Non-pigmented ciliary epithelial cell (primary cell): ENCODE measurements at places on chromosomes 4 and X.

GRCh38 chr4:44985152-44985551, 258.8 kb upstream of the GNPDA2 start:
- DNase-seq, result no peak

- no peak for DNase-seq
These were observed 53.9 kb upstream of the KIAA1210 start for GRCh38 chrX:119181491-119181890.

GRCh38 chr4:142954415-142954814, 108.3 kb upstream of the INPP4B start:
- no peak for DNase-seq

DNA sequence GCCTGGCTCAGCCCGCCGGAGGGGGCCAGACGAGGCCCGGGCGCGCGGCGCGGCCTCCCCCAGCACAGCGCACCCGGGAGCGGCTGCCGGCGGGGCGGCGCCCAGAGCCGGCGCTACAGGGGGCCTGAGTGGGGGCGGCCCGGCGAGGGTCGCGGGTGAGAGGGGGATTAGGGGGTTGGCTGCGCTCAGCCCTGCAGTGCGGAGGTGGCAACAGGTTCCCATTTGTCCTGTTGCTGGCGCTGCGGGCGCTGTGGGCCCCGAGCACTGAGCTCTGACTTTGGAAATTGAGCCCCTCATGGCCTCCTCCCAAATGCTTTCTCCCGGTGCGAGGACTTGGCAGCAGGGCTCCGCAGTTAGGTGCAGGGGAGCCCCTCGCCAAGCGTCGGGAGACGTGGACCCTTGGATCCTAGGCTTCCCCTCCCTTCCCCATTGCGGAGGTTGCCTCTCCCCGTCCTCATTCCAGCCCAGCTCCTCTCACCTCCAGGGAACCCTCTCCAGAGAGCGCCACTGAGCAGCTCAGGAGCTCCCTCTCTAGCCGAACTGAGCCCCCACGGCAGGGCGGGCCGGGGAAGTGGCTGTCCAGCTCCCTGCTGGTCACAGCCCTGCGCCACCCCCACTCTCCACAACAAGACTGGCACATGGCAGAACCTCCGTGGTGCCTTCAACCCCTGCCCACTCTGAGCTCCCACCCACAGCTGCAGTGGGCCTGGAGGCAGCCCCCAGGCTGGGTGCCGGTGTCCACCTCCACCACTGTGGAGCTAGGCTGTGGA, 2.5 kb upstream of the DUSP9 start:
- DNase-seq, result no peak

DNA sequence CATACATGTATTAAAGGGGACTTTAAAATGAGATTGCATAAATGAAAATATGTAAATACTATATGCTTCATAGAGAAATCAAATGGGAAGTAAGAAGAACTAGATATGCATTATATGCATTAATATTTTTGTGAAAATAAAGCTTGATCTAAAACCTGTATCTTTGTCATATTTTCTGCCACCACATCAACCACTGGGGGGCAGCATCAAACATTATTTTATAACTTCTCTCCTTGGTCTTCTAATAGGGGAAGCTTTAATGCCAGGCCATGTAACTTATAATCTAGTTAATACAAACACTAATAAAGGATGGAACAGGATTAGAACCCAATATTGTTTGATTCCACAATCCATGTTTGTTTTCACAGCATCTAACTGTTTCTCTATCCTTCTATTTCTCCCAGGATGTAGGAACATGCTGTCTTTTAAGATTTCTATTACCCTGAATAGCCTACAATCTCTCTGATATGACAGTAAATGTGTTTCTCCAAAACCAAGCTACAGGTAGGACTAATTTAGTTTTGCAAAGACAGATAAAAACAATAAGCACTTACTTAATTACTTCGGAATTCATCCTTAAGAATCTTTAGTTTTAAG, 10.0 kb downstream of the QRFPR start:
- DNase-seq, result no peak

DNA sequence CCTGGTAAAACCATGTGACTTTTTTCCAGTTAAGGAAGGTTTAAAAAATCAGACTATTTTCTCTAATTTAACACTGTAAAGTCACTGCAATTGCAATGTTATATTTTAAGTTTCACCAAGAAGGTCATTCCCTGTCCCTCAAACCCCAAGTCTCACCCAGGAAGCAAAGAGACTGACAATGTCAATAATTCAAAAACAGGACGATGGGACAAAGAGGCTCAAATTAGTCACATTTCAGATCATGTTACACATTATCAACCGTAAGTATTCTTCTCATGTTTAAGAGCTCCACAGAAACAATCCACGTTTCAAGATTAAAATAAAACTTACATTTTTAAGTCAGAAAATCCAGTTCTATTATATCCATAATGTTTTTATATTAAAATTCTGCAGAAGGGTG, 13.2 kb downstream of the SHISA3 start:
- DNase-seq, result no peak

DNA sequence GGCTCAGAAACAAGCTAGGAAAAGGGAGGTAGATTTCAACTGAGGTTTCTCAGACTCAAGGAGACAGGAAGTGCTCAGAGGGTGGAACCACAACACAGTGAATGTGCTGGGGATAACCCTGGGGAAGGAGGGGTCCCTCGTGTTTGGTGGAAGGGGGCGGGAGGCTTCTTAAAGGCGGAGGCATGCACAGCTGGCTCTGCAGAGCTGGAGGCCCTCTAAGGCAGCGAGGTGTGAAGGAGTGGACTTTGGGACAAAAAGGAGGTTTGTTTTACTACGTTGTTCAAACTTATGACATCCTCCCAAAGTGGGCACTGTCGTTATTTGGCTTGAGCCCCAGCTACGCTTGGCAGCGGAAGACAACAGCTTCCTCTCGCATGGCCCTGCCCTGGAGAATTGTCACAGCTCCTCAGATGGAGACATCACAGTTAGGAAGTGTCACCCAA, 21.7 kb upstream of the MTM1 start:
- no peak for DNase-seq

GRCh38 chr4:40933272-40934053, 183.7 kb downstream of the NSUN7 start:
- no peak for DNase-seq

DNA sequence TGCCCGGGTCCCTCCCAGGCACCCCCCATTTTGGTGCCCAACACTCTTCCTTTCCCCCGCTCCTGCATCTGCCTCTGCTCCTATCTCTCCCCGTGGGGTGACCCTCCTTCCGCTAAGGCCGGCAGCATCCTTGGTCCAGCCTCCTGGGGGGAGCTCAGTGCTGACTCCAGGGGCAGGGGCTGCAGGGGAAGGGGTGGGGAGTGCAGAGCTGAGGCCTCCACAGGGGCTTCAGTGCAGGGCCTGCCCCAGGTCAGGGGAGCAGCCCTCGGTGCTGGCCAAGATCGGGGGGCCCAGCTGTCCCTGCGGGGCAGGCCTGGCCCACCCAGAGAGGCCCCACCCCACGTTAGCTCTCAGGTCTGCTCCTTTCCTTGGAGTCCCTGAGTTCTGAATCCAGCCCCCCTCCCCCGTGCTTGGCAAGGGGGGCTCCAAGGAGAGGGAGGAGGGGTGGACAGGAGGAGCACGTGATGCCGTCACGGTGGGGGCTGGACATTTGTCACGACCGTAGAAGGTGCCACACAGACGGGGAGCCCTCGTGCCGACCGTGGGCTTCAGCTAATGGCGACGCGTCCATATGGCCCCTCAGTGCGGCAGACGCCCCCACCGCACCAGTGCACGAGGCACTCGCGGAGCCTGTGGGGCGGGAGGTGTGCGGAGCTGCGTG, 63.5 kb upstream of the ADRA2C start:
- DNase-seq, result no peak

DNA sequence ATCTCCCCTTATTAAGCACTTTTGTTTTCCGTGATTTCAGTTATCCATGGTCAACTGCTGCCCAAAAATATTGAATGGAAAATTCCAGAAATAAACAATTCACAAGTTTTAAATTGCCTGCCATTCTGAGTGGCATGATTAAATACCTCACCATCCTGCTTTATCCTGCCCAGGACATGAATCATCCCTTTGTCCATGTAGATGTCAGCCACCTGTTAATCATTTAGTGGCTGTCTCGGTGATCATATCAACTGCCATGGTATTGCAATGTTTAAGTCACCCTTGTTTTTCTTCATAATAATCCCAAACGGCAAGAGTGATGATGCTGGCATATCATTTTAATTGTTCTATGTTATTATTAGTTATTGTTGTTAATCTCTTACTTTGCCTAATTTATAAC, 79.8 kb upstream of the LHFPL1 start:
- no peak for DNase-seq

- DNase-seq, result no peak
These were observed 94.7 kb upstream of the CXXC4 start for GRCh38 chr4:104589264-104589868.

DNA sequence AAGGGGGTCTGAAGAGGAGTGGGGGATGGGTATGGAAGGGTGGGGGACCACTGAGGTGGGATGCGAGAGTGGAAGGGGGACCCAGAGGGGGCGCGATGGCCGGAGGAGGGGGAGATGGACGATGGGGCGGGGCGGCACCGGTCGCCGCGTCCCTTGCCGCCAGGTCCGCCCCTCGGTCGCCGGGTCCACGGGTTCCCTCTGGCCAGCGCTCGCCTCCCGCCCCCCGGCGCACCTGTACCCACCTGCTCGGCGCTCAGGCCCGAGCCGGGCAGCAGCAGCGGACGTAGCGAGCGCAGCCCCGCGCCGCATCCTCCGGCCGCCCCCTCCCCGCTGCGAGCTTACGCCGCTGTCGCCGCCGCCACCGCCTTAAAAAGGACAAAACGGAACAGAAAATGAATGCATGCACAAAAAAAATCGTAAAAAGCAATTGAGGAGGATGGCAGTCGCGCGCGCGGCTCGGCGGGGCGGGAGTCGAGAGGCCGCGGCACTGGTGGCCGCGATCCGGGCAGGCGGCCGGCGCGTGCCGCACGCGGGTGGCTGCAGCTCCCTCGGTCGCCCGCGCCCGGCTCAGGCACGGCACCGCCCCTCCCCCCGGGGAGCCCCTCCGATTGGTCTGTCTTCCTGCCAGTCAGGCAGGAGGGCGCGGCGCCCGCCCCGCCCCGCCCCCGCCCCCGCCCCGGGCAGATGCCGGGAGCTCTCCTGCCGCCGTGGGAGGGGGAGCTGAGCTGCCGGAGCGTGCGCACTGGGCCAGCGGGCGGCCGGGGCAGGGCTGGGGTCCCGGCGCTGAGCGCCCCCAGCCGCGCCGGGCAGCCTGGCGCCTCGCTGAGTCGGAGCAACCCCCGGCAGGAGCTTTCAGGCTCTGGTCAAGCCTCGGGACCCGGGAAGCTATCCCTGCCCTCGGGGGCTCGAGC, at the start of gene JAKMIP1:
JAKMIP1 (minus strand) TSS at position 539 of the 911 bp plus-strand sequence. CDS start 87,699 bp downstream, outside the sequence.
- DNase-seq, result no peak

GRCh38 chr4:160580581-160580980, 1477.7 kb downstream of the RAPGEF2 start:
- no peak for DNase-seq

- DNase-seq, result no peak
These were observed 1.0 kb upstream of the HTR2C start for GRCh38 chrX:114582698-114583395.

GRCh38 chr4:1239950-1240307, 9.0 kb downstream of the CTBP1 start:
- no peak for DNase-seq

- DNase-seq, result no peak
These were observed 905.2 kb downstream of the TRAM1L1 start for GRCh38 chr4:116180157-116180601.

DNA sequence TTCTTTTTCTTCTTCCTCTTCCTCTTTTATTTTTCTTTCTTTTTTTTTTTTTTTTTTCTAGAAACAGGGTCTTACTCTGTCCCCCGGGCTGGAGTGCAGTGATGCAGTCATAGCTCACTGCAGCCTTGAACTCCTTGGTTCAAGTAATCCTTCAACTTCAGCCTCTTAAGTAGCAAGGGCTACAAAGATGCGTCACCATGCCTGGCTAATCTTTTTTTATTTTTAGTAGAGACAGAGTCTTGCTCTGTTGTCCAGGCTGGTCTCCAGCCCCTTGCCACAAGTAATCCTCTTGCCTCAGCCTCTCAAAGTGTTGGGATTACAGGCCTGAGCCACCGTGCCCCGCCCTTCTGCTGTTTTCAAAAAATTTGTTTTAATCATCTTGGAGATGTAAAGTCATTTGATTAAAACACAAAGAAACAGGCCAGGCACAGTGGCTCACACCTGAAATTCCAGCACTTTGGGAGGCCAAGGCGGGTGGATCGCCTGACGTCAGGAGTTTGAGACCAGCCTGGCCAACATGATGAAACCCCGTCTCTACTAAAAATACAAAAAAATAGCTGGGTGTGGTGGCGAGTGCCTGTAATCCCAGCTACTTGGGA, 28.1 kb downstream of the SYNPO2 start:
- no peak for DNase-seq

DNA sequence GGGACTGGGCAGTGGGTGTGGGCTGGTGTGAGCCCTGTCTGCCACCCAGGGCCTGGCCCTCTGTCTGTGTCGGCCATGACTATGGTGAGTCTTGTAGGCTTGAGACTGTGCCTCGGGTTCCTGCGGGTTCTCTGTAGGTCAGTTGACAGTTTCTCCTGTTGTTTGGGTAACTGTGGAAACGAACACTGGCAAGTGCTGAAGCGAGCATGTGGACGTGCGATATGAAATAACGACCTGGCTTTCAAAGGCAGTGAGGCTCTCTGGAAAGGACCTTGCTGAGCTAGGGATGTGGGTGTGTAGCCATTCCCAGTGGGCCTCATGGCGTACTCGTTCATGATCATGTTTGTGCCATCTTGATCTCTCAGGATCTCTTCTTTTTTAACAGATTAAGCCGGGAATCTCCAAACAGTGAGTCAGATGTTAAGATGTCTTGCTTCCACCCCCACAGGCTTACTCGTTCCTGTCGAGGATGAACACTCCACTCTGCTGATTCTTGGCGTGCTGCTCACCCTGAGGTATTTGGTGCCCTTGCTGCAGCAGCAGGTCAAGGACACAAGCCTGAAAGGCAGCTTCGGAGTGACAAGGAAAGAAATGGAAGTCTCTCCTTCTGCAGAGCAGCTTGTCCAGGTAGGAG, 41.3 kb downstream of the HTT start:
- no peak for DNase-seq

GRCh38 chr4:83340692-83341343, 6.2 kb upstream of the HPSE start:
- DNase-seq, result no peak

DNA sequence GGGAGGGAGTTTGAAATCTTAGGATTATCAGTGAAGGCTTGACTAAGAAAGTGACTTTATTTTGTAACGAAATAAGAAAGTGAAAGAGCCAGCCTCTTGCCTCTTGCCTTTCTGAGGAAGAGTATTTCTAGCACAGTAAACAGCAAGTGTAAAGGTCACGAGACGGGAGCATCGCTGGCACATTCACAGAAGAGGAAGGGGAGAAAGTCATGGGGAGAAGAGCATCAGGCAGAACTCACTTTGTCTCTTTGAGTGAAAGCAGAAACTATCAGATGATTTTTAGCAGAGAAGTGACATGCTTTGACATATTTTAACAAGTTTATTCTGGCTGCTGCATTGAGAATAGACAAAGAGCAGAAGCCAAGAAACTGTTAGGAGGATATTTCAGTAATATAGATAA, 313.8 kb downstream of the CAMK2D start:
- no peak for DNase-seq

GRCh38 chr4:122764821-122765215, 32.3 kb downstream of the BBS12 start:
- no peak for DNase-seq

- DNase-seq, result no peak
These were observed 68.7 kb downstream of the NBDY start for GRCh38 chrX:56797574-56798338.

GRCh38 chr4:9919047-9919446, 102.2 kb downstream of the SLC2A9 start:
- no peak for DNase-seq

GRCh38 chr4:93368968-93369367, 459.6 kb upstream of the ATOH1 start:
- DNase-seq, result no peak
